ENCODE measurements at places on chromosomes 4 and X.

DNA sequence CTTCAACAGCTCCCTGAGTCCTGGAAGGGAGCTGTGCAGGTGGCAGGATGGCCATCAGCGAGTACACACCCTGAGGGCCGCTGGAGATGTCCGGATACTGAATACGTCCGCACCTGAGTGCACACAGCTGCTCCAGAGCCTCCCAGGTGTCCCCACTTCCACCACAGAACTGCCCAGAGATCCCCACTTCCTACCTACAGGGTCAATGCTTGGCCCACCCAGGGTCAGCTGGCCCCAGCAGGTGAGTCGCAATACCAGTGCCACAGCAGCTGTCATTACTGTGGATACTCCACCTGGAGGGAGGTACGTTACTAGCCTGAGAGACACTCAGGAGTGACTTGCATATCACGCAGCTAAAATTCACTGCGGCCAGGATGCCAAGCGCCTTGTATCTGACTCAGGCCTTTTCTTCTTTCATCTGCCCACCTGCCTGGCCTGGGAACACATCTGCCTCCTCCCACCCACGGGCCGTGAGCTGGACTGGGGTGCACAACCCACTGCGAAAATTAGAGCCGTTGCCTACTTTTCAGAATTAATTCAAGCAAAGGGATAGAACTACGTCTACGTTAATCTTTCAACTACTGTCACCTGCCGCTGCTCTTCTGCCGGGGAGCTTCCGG lies 9.4 kb downstream of the C4orf50 start:
- no peak for DNase-seq

DNA sequence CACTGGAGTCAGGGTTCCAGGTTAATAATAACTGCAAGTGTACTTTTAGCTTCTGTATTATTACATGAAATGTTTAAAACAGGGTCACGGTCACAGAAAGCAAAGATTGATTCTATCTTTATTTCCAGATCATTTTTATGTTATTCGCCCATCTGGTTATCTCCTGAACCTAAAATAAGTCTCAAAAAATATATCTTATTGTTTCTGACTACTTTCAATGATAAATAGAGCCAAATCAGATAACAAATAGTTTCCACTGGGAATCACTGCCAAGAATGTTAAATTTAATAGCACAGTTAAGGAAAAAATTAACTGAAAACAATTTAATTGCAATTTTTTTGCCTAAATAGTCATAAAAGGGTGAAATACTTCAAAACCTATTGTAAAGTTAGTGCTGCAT lies 17.2 kb upstream of the VEGFD start:
- DNase-seq, result no peak

- DNase-seq, result no peak
These were observed 8.6 kb upstream of the PDHA1 start for GRCh38 chrX:19334945-19335626.

DNA sequence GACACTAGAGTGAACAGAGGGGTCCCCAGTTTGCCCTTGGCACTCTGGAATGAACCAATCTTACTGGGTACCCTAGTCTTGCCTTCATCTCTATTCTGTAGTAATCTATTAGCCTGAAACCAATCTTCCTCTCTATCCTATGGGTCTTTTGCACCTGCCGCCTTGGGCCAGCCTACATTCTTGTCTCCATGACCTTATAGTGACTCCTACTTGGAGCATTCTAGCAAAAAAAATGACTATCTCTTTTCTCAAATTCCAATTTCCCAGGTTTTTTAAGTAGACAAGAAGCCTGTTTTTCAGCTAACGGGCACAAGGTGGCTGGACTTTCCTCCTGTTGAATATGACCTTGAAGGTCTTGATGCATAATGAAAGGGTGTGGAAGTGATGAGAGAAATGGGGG lies 568.7 kb downstream of the TRAM1L1 start:
- DNase-seq, result no peak

GRCh38 chrX:149151805-149152757 lies 353.0 kb downstream of the IDS start:
- no peak for DNase-seq

GRCh38 chrX:78316265-78316664 lies 11.1 kb downstream of the CYSLTR1 start:
- no peak for DNase-seq

DNA sequence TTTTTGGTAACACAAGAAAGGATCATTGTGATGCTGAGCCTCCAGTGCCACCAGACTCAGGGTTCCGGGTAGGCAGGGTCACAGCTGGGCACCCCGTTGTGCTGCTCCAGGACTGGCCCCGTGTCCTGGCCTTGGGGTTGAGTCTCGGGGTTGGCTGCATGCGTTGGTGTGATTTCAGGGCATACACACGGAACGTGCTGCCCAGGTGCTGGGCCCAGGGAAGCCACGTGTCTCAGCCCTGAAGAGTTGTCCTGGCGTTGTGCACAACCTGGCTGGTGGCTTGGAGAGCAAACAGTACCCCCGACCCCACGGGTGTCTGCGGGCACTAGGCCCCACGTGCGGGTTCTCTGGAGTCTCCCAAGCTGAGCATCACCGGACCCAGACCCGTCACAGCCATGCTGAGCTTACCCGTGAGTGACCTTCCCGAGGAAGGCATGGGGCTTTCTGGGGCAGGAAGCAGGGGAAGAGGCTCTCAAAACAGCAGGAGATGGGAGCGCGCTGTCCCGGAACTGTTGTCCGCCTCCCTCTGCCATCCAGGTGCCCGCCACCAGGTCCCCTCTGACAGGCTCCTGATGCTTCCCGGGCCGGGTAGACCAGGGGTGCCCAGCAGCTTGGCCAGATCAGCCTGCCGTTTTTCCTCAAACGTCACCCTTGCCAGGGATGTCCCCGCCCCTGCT lies 66.1 kb upstream of the ENPP6 start:
- no peak for DNase-seq

GRCh38 chr4:73193155-73193554 lies 65.4 kb downstream of the ANKRD17 start:
- no peak for DNase-seq

GRCh38 chr4:80219301-80220025 lies 22.2 kb downstream of the PRDM8 start:
- no peak for DNase-seq

DNA sequence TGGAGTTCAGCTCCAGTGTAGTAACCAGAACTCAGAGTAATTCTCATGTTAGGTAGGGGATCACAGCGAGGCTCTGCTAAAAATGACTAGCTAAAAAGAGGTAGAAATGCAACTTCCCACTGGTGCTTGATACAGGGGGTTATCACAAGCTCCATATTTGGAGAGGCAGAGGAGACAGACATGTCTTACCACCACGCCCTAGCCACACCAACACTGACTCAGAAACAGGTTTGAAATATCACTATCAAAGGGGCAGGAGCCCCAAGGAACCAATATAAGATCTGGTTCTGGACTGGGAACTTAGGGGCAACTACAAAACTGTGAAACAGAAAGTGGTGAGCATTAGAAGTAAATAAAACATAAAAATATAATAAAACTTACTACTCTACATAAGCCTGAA lies 62.9 kb downstream of the IQCM start:
- DNase-seq, result no peak

GRCh38 chr4:56544573-56545131 lies 39.1 kb downstream of the ARL9 start:
- peak; percentile 79 for DNase-seq

DNA sequence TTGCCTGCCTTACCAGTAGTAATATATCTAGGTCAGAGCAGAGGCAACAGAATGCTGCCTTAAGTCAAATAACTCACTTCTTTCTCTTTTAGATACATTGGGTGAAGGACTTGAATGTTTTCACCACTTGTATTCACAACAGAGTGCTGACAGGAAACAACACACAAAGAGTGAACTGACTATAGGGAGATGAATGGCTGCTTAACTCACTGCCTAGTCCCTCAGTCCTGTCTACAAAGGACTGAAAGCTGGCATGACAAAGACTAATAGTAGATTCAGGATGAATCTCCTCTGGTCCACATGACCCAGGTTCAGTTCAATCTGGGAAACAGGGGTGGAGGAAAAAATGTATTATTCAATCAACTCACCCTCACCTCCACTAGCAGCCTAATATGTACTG lies 134.2 kb downstream of the GALNTL6 start:
- no peak for DNase-seq

DNA sequence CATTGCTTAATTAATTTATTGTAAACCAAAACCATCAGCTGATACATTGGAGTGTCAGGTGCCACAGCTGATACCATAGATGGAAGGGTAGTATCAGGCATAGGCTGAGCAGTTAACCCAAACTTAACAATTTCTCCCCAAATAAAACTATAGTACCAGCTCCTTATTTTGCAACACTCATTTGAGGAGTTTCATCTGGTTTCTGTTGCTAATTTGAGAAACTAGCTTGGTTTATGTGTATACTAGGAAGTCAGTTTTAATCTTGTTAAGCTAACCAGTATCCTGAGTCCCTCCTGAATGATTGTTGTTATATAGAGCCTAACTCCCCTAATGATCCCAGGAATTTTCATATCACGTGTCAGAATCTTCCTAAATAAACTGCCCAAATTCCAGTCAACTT lies 12.7 kb downstream of the DCAF16 start:
- no peak for DNase-seq

DNA sequence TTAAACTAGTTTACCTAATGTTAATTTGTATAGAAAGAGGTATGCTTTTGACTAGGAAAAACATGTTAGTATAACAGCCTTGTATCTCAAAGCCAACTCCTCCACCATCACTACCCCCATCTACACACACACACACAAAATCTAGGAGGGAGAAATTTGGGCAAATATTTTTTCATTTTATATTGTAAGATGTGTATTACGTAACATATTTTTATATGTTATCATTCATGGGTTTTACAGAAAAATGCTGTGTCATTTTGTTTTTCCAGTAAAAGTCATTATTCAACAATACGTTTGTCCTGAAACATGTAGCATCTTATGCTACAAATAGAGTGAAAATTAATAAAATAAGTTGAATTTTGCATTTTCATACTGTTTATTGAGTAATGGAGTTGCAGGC lies 3.0 kb downstream of the SULT1B1 start:
- DNase-seq, result no peak

DNA sequence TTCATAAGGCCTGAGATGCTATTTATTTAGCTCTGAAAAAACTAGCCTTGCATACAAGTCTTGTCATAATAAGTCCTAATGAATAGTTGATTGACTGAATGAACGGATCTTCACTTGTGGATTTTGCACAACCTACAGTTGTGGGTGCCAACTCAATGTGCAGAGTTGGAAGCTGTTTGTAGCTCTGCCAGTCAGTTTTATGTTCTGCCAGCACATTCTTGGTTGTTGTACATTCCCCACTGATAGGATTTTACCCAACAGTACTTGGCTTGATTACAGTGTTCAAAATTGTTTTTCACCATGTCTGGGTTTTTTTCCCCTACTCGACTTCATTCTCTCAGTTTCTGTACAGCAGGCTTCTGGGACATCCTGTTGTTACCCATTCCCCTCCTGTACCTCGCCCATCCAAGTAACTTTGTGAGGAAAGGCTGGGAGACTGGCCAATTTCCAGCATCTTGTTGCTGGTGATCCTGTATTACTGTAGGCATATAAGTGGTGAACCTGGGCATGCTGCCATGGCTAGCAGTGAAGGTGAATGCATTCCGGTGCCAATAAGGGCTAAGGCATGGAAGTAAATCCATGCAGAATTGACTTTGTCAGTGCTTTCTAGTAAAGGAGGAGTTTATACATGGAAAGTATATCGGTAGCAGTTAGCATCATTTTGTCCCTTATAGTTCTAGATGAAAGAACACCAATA lies 22.8 kb downstream of the IL1RAPL1 start:
- DNase-seq, result no peak

DNA sequence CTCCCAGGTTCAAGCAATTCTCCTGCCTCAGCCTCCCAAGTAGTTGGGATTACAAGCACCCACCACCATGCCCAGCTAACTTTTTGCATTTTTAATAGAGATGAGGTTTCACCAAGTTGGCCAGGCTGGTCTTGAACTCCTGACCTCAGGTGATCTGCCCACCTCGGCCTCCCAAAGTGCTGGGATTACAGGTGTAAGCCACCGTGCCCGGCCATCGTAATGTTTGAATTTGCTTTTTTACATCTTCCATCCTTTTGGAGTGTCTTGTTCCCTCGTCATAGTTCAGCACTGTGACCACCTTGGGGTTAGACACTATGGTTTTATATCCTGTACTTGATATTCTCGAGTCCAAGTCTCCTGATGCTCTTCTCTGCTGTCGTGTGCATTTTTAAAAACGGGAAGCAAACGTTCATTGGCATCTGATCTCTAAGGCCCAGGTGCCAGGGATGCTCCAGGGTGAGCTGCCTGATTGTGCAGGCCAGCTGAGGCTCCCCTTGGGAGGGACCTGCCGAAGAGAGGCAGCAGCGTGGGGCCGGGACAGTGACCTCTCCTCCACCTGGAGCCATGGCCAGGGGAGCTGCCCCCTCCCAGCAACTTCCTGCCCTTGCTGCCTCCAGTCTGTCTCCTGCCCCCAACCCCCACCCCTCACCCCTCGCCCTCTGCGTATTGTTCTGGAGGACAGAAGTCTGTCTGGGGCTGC lies 16.7 kb downstream of the DGKQ start:
- DNase-seq, result no peak

DNA sequence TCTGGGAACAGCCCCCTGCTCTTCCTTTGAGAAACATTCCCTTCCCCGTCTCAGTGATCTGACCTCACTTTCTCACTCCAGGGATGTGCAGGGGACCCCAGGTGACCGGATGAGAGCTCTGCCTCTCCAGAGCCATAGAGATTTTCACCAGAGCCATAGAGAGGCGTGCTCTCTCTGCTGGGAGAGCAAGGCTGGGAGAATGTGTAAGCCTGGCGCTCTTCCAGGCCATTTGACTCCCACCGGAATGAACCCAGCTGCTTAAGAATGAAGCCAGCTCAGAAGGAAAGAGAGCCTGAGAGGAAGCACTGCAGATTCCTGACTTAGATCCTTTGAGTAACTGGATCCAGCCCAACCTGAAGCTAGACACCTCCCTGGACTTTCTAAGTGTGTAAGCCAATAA lies 106.4 kb downstream of the DHX15 start:
- DNase-seq, result no peak

GRCh38 chrX:17414839-17415238 lies 39.8 kb downstream of the NHS start:
- DNase-seq, result no peak

- DNase-seq, result no peak
These were observed 23.2 kb downstream of the VEGFC start for GRCh38 chr4:176769514-176769913.

DNA sequence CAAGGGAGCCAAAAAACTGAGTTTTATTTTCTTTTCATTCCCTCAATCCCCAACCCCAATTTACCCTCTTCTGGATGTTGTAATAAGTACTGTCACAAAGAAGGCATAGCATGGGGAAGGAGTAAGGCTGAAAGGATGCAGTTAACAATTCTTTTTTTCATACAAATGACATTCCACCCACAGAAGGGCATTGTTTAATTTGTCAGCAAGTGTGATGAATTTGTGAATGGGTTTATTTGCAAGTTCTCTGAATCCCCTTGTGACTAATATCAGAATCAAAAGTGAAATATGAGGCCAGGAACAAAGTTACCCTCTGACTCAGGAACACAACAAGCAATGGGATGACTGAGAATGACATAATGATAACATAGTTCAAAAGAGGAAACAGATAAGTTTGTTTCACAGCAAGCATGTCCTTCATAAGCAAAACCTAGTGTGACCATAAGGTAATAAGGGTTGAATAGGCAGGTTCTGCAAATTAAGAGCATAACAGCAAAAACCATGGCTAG lies 2.1 kb downstream of the GEMIN8 start:
- DNase-seq, result no peak
